Foreskin melanocyte (primary cell): ENCODE measurements at places on chromosomes 13 and 19.
A peak's percentile ranks its signal among the peaks of the same experiment; 100 is the strongest.

DNA sequence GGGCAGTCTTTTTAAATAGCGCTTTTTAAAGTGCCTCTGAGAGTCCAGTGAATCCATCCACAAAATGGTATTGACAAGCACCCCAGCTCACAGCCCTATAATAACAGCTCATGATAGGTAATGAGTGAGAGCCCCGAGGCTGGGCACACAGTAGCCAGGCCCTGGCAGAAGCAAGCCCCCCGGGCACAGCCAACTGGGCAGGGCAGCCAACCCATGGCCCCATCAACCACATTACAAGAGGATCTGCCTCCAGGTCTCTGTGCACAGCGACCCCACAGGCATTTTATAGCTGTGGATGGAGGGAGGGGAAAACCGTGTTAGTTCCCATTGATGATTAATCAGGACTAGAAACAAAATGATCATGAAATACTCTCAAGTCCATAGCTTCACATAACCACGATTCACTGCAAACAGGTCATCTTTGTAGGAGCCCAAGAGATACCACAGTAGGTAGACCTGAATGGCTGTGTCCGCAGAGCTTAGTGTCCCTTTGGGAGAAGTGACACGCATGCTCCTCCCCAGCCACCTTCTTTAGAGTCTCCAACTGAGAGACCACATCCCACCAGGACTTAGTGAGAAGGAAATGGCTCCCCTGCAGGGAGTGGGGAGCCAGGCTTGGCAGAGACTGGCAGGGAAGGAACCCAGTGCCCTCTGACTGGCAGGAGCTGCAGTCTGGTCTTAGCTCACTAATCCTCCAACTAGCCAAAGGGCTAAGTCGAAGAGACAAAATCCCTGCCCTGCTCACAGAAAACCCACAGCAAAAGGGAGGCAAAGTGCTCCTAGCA is 4.3 kb upstream of the VSTM2B start:
- no peak for DNase-seq

GRCh38 chr13:44976949-44977583 is 12.2 kb downstream of the NUFIP1 start:
- DNase-seq: no peak

DNA sequence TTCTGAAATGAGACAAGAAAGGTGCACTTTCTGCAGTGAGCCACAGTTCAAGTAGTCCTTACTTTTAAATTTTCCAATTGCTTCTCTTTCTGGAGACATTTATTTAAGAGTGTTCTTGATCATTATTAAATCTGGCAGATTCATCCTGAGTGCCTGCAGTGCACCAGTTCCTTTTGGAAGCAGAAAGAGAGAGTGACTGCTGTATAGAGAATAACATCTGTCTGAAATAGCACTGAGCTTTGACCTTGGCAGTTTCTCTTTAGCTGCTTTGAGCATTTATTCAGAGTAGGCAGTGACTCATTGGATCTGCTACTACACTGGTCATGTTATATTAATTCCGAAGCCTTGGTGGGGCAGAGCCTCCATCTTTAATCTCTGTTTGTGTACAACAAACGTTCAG is 1373.7 kb downstream of the PCDH9 start:
- DNase-seq: no peak

DNA sequence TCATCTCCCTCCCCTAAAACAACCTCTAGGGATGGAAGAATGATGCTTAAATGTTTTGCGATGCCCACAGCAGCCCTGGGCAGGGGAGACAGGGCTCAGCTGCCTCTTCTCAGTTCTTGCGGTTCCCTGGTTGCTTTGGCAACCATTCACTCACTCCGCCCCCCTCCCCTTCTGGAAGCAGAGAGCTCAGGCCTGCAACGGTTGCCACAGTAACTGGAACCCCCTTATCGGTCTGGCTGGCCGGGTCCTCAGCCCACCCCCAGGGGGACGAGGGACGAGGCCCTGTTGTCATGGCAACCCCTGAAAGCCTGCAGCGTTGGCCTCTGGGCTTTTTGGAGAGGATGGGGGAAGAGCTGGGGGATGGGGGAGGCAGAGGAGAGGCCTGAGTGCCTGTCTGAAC is 19.5 kb downstream of the NOVA2 start:
- DNase-seq: no peak

- no peak for DNase-seq
Observed at GRCh38 chr19:38316477-38317067, 825 bp upstream of the YIF1B start.

DNA sequence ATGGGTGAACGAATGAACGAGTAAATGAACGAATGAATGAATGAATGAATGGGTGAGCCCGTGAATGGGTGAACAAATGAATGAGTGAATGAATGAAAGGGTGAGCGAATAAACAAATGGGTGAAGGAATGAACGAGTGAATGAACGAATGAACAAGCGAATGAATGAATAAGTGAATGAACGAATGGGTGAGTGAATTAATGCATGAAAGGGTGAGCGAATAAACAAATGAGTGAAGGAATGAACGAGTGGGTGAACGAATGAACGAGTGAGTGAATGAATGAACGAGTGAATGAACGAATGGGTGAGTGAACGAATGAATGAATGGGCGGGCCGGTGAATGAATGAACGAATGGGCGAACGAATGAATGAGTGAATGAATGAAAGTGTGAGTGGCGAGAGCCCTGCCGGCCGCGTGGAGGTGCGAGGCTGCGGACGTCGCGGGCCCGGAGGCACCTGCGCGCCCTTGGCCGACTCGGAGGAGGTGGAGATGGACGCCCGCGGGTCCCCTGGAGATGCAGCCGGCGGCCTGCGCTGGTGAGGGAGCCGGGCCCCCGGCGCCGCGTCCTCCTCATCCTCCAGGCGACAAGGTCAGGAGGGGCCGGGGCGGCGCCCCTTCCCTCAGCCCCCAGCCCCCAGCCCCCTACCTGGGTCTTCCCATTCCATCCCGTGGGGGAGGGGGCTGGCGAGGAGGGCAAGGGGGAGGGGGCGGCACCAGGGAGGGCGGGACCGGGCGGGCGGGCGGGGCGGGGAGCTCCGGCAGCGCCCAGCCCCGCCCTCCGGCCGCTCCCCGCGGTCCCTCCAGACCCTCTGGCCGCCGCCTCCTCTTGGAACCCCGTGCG is 15.4 kb downstream of the ANKRD24 start:
- DNase-seq: no peak

DNA sequence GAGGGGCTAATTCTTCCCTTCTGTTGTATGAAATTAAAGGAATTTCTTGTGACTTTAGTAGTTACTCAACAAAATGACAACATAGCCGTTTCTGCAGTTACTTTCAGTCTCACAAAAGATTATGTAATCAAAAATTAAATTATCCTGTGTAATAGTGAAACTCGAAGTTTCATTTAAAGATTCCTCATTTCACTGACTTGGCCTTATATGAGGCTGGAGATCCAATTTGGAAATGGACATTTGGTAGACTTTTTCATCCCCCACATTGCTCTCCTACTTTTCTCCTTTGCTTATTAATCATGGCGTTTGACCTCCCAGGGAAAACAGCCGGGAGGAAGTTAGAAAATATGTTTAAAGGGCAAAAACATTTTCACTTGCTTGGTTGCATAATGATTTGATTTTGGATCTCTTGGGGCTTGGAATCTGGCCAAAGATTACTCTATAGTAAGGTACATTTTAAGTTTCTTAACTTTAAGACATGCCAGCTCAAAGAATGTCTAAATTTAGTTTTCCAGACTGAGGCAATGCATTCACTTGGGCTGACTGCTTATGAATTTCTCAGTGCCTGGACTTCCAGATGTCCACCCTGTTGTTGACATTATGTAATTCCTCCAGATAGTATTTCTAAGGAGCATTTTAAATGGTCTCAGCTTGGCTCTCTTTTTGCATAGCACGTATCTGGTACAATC is 1364.9 kb upstream of the MIR17HG start:
- no peak for DNase-seq

- no peak for DNase-seq
Observed at GRCh38 chr13:50531917-50532899, 311.3 kb downstream of the DLEU7 start.

DNA sequence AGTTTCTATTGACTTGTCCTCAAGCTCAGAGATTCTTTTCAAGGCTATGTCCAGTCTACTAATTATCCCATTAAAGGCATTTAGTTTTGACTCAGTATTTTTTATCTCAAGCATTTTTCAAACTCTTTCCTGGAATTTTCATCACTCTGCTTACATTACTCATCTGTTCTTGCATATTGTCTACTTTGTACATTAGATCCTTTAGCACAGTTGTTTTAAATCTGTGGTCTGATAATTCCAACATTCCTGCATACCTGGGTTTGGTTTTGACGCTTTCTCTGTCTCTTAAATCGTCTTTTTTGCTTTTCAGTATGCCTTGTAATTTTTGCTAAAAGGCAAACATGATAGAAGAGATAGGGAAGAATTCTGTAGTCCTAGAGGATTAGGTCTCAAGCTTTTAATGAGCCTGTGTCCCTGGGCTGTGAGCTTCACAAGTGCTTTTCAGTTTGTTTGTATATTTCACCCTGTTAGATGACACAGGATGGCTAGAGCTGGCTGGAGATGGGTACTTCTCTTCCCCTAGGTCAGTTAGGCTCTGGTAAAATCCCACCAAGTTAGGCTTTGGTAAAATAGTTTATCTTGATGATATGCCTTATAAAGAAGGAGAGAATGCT is 46.1 kb upstream of the GPC6 start:
- DNase-seq: no peak

- no peak for DNase-seq
Observed at GRCh38 chr13:113995051-113995601, 21.2 kb upstream of the C13orf46 start.

DNA sequence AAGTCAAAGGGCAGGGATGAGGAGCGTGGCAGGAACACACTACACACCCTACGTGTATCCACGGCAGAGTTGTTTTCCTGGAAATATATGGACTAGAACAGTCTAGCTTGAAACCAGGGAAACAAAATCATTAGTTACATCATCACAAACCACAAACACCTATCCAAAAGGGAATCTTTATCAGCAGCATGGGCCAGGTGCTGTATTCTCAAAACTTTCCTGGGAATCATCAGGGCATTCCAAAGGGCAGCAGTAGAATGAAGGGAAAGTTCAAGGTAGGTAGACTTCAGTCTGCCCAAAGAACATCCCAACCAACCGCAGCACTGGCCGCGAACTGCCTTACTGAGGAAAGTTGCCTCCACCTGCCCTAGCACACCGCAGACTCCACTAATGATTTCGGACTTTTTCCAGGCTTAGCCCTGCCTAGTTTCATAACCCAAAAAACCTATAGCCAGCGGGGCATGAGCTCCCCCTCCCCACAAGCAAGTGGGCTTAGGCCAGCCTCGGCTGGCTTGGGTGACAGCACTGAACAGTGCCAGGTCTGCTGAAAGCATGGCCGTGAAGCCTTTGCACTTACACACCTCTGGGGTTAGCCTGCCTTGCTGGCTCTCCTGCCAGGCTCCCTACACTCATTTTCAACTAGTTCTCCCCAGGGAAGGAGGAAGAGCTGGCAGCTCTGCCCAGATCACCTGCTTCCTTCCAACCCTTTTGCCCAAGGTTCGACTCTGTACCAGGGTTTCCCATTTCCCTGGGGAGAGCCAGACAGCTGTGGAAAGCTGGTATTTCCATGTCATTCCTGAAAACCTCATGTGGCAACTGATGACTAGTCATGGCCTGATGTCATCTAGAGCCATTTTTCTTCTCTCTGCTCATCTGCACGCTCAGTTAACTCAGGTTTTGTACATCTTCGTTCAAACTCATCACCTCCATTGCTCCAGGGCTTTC is 77.3 kb upstream of the UBAC2 start:
- DNase-seq: no peak

DNA sequence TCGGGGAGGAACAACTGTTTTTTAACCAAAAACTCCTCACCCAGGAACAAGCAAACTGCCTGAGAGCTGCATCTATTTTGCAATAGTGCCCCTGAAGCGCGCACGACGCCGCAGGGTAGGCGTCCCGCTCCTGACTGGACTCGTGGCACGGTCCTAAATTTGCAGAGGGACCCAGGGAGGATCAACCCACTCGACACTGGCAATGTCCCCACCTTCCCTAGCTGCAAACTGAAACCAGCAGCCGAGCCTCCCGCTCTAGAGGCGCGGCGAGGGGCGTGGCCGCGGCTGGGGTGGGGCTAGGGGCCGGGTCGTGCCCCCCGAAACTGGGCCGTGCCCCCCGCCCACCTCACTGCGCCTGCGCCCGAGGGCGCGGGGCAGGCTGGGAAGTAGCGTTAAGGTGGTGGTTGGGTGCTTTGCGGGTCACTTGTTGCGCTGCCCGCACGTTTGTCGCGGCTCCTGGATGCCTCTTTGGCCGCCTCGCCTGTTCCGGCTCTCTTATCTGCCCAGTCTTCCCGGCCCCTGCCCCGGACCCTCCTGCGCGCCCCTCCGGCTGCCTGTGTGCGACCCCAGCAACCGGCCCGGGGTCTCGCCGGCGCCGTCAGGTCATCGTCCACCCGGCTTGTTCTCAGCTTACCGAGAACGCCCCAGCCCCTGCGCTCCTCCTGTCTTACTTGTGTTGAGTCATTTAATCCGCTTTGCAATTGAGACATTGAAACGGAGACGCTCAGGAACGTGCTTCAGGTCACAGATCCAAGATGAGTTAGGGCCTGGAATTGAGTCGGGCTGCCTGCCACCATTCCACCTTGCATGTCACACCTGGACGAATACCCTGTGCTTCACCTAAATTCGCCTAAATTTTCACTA is 37.9 kb upstream of the LSM14A start:
- peak; percentile 63 for DNase-seq

- no peak for DNase-seq
Observed at GRCh38 chr13:24759197-24759596, 4.8 kb upstream of the RNF17 start.

- no peak for DNase-seq
Observed at GRCh38 chr13:110687736-110688135, 18.2 kb downstream of the CARS2 start.
